ENCODE measurements at places on chromosomes 7 and 10.

DNA sequence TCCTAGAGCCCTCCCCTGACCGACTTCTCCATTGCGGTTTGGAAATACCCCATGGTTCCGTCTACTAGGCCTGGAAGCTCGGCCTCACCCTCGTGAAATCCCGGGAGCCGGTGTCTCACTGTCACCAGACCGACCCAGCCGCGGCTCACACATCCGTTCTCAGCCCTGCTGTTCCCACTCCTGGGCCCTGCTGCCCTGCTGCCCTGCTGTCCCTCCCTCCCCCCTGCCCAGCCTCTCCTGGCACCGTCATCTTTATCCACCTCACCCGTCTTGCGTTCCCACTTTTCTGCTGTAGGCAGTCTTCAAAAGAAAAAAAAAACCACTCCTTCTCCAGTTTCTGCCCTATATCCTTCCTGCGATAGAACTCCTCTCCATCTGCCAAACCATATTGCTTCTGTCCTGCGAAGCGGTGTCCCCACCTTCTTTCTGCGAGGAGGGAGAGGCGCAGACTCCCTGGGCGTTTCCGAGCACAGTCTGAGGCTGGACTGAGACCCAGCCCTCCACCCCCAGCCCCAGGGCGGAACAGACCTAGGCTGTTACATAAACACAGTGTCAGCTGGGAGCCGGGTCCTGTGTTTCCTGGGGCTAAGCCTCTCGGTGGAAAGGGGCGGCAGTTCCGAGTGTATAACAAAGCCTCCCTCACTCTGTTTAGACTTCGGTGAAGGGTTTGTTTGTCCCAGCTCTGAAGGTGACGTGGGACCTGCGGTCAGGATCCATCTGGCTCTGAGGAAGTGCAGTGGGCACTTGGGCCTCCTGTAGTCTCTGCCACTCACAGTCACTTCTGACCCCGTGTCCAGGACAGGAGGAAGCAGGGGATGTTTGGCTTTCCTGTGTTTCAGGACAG lies 2.8 kb downstream of the AGAP3 start:
- DNase-seq, result no peak

- no peak for DNase-seq
Measured at GRCh38 chr7:18900803-18901202, 216.6 kb downstream of the TWIST1 start.

- no peak for DNase-seq
Measured at GRCh38 chr7:100573691-100574361, at the start of gene SAP25. SAP25 (minus strand) TSS chr7:100573900; CDS start chr7:100573742, 158 bp downstream.

GRCh38 chr10:31072451-31072850 lies 40.8 kb upstream of the ZNF438 start:
- no peak for DNase-seq

DNA sequence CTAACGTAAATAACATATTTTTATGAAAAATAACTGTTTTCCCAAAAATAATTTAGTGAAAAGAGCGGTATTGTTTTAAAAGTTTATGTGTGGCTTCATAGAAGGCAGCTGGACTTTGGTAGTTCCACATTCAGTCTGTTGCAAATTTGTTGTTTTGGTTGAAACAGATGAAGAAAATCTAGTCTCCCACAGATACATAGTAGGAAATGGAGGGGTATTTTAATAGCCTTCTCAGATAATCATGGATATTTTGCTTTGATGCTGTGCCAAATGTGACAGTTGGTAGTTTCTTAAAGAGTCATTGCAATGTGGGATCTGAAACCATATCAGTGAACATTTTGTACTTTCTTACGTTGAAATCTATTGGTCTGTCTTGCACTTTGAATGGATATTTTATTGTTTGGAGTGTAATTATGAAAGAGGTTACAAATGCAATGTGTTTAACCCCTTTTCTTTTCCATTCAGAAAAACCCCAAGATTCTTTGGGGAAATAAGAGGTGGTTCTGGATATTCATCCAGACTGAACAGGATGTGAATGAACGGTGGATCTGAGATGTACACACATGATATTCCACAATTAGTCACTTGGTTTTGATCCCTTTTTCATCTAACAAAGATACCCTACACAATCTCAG lies 10.4 kb downstream of the ZNF365 start:
- DNase-seq, result no peak

- DNase-seq, result no peak
Measured at GRCh38 chr7:14787551-14787950, 115.0 kb downstream of the DGKB start.
